ENCODE measurements at places on chromosomes 7 and 10. TPM values are rescaled to one million over a fixed set of nuclear protein-coding genes. Genes with fewer than 3 reads are reported as not detected.

GRCh38 chr7:21908746-21909145, 37.0 kb downstream of the CDCA7L start:
- no peak for DNase-seq

DNA sequence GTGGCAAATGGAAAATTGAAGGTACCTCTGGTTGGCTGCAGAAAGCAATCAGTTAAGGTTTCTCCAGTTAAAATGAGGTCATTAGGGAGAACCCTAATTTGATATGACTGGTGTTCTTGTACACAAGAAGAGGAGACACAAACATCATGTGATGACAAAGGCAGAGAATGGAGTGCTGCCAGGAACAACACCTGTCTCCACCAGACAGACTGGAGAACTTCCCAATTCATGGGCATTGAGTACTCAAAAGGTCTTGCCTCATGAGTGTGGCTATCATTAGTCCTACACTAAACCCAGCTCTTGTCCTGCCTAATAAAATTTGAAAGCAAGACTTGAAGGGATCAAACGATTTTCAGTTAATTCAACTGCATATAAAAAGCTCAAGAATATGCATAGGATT, 152.6 kb downstream of the PTPN20 start:
- no peak for DNase-seq

DNA sequence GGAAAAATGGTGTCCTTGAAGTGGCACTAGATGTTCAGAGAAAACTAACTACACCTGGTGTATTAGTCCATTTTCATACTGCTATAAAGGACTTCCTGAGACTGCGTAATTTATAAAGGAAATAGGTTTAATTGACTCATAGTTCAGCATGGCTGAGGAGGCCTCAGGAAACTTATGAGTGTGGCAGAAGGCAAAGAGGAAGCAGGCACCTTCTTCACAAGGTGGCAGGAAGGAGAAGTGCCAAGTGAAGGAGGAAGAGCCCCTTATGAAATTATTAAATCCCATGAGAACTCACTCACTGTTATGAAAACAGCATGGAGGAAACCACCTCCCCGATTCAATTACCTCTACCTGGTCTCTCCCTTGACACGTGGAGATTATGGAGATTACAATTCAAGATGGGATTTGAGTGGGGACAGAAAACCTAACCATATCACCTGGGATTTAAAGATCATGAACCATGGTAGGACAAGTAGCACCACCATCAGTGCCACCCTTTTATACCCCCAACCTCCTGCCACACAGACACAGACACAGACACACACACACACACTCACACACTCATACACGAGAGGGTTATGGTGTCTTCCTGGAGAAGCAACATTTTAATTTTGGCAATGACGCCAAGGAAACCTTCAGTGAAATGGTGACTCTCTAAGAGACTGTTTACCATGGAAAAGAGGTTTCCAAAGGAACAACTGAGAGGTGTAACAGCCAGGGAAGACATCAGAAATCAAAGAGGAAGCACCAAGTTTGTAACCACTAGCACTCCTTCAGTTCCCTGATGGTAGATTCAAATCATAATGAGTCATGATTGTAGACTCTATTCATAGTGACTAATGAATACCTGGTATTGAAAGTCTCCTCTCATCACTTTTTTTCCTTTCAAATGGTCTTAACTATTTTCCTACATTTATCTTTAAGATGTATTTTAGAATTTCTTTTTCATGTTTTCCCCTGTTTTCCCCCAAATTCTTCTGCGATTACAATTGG, 41.8 kb upstream of the WNT16 start:
- DNase-seq = no peak

The TMEM270 gene
- 0.46 TPM for polyA plus RNA-seq

DNA sequence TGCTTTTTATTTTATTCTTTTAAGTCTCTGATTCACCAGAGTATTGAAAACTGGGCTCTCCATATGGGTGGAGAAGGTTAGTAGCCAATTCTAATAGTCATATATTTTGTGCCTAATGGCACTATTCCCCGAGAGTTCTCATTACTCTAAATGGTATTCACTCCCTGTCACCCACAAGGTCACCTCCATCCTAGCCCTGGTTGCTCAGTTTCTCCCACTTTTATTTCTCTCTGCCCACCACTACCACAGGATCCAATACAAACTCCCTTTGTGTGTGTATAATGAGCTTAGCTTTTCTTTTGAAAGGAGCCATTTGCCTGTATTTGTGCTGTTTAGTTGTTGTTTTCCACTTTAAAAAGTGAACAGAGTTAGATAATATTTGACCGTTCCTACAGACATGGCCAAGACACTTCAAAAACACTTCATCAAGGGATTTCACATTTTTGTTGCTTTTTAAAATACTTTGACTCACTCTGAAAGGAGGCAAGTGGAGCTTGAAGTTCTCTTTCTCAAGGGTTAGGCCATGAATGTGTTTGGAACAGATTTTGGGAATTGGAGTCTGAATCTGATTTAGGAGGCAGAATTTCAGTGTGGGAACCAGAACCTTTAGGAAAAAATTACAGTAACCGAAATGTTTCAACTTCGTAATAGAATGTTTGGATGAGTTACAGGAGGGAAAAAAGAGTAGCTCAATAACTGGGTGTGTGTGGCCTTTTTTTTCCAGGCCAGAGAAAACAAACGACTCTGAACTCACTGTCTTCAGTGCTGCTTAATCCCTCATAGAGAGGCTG, 321.3 kb downstream of the BICC1 start:
- DNase-seq = no peak

The ERLIN1 gene
- polyA plus RNA-seq = 8.2 TPM

DNA sequence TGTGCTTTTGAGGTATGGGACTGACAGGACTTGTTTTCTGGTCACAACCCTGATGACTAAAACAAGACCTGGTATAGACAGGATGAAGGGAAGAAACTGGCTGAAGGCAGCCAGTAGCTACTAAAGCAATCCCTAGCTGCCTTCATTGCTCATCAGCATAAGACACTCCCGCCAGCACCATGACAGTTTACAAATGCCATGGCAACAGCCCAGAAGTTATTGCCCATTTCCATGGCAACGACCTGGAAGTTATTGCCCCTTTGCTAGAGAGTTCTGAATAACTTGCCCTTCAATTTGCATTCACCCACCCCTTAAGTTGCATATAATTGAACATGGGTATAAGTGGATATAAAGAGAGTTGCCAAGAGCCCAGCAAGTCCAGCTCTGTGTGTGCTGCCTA, 169.6 kb upstream of the FAM171A1 start:
- DNase-seq = no peak

DNA sequence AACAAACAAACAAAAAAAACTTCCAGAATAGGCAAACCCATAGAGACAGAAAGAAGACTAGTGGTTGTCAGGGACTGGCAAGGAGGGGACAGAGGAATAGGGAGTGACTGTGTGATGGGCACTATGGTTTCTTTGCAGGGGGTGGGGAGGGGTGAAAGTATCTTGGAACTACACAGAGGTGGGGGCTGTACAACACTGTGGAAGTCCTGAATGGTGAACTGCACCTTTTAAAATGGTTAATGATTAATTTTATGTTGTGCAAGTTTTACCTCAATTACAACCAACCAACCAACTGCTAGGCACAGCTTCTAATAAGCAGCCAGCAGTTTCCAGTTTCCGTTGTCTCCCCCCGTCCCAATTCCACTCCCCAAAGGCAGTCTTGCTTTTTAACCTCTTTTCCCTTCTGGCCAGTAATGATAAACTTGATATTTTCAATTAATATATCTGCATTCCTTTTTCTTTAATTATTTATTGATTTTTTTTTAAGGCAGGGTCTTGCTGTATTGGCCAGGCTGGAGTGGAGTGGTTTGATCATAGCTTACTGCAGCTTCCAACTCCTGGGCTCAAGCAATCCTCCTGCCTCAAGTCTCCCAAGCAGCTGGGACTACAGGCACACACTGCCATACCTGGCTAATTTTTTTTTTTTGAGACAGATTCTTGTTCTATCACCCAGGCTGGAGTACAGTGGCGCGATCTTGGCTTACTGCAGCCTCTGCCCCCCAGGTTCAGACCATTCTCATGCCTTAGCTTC, 46.8 kb downstream of the HIP1 start:
- DNase-seq = no peak

The HOXA10 gene
- 3.5 TPM for polyA plus RNA-seq

GRCh38 chr10:10500937-10501336, 516.7 kb upstream of the CELF2 start:
- DNase-seq = no peak

The NRF1 gene
- polyA plus RNA-seq = 14.4 TPM

GRCh38 chr7:25179771-25180591, 48.3 kb downstream of the NPVF start:
- peak; percentile 91 for DNase-seq

The CALML5 gene
- 368 TPM for polyA plus RNA-seq

The OR2A1 gene
- polyA plus RNA-seq = 0.07 TPM

DNA sequence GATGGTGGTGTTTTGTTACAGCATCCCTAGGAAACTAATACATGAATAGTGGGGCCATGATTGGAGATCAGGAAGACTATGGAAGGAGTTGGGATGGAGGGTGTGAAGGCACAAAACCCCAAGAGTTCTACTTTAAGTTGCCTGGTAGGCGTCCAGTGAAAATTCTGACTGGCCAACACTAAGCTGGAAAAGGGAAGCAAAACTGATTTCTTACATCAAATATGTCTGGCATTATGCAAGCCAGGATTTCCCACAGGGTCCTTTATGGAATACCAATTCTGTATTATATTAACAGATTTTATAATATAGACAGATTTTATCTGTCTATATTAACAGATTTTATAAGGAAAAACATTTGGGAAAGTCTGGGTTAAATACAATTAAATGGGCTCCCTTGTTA, 16.2 kb downstream of the CPVL start:
- DNase-seq = no peak

- no peak for DNase-seq
Measured at GRCh38 chr7:3805151-3805550, 504.1 kb downstream of the SDK1 start.

GRCh38 chr7:157996359-157997079, 591.1 kb downstream of the PTPRN2 start:
- no peak for DNase-seq

- DNase-seq = no peak
Measured at GRCh38 chr10:104036518-104037260, 49.0 kb downstream of the COL17A1 start.

DNA sequence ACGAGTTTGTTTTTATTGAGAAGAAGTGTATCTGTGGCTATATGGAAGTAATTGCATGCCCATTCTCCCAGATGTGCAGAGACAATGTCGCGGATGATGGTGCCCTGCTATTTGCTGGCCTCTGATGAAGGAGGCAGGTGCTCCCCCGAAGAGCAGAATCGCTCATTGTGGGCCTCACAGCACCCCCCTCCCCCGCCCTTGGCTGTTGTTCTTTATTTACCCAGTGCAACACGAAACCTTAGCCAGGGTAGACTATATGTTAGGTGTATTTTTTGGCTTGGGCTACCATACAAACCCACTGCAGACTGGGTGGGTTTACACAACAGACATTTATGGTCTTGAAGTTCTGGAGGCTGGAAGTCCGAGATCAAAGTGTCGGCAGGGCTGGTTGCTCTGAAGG, 3.4 kb upstream of the ADCY1 start:
- DNase-seq = no peak

- DNase-seq = no peak
Measured at GRCh38 chr7:19117870-19118608, 603 bp upstream of the TWIST1 start.

DNA sequence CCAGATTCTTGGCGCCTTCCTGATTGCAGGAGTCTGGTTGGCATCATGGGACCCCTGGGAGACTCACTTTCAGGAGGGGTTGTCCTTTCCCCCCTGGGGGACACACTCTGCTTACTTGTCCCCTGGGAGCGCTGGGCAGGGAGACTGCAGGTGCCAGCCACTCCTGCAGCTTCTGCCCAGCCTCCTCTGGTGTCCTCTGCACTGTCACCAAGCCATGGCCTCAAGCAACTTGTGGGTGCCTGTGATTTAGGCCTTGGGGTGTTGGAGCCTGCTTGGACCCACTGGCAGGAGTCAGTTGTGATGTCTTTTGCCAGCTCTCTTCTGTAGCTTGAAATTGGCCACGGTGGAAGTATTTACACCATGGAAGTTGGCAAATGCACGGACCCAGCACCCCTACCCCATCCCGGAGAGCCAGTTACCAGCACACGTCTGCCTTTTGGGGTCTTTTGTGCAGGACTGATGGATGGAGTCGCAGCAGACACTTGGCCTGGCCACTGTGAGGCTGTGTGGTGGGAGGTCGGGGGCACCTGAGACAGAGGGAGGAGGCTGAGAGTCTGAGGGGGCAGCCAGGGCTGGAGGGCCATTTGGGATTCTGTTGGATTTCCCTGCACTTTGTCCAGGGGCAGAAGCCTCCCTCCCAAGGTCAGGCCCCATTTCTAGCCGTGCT, 104.7 kb downstream of the LHPP start:
- no peak for DNase-seq

DNA sequence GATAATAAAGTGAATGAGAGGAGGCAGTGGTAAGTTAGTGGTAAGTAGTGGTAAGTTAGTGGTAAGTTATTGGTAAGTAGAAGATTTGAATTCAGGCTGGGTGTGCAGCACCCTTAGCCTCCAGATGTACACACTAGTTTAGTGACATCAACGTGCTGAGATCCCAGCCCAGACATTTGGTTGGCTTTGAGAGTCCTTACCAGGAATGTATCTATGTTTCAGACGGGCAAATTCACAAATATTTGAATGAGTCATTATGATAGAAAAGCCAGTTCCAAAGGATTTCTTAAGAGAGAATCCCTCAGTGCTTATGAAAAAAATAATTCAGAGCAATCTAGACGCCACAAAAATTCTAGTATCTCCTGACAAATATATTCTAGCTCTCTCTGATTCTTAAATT, 70.0 kb downstream of the ARL4A start:
- no peak for DNase-seq

The PRKCQ gene
- 18.1 TPM for polyA plus RNA-seq

DNA sequence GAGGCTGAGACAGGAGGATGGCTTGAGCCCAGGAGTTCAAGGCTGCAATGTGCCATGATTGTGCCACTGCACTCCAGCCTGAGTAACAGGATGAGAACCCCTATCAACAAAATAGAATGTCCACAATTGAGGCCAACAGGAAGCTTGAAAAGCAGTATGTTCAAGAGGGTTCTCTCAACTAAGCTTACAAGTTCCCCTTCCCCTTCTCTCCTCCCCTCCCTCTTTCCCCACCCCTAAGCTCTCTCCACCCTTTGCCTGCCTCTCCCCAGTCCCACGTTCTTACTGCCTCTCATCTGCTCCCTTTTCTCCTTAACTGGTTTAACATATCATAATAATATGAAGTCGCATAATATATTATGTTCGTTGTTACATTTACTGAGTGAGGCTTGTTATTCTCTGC, 35.4 kb downstream of the KIAA1549 start:
- DNase-seq = no peak

DNA sequence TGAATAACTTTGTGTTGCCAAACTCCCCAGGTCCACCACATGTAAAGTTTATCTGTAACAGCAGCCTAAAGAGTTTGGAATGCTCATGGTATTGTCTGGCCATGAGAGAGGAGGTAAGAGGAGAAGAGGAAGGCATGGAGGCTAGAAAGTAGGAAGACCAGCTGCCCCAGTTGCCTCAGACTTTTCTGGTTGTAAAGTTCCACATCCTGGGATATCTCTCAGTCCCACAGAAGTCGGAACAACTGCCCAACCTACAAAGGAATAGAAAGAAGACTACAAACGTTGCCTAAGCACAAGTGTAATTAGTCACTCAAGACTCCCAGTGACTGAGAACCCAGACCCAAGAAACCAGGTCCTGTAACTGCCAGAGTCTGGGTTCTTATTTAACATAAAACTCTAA, 47.3 kb downstream of the CREB3L2 start:
- no peak for DNase-seq

The ARPC1A gene
- 149 TPM for polyA plus RNA-seq

GRCh38 chr7:111803015-111803758, 240.9 kb upstream of the IMMP2L start:
- DNase-seq = no peak

Measured in thymus (tissue), 14 donors.